ENCODE measurements at places on chromosomes 3 and 15.

DNA sequence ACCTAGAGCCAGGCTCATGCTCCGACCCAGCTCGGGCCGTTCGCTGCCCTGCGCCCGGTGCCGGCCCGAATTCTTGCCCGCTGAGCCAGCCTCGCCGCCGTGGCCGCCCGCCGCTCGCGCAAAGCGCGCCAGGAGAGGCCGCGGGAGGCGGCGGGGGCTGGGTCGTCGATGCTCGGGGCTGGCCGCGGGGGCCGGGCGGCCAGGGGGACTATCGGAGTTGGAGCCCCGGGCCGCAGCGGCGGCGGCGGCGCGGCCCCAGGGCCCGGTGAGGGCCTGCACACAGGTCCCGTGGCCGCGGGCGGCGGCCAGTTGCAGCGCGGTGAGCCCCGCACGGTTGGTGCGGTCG lies 1.1 kb downstream of the ANKRD63 start:
- no peak for DNase-seq

GRCh38 chr15:65663521-65663920 lies 41.8 kb downstream of the SLC24A1 start:
- no peak for DNase-seq

- no peak for DNase-seq
Observed at GRCh38 chr3:108185536-108185935, 36.7 kb downstream of the IFT57 start.

DNA sequence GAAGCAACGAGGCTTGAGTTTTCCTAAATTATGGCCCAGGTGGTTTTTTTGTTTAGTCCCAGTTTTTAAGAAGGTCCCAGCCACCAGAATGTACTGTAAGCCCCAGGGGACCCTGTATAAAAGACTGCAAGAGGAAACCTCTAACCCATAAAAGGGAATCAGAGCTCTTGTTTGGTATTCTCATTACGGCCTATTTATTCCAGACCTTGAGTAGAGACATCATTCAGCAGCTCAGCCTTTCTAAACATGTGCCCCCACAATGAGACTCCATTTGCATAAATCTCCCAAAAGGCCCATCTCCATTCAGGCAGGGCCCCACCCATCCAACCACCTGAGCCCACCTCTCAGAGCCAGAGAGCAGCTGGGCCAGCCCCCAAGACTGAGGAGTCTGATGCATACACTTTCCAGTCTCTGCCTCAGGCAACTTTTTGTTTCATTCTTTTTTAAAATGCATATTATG lies 25.7 kb downstream of the ZDHHC3 start:
- DNase-seq: no peak

- DNase-seq: no peak
Observed at GRCh38 chr3:35932995-35933394, 293.7 kb downstream of the ARPP21 start.

GRCh38 chr3:126351086-126351770 lies 6.0 kb downstream of the KLF15 start:
- no peak for DNase-seq

GRCh38 chr15:96870580-96870979 lies 540.1 kb downstream of the NR2F2 start:
- DNase-seq: no peak

DNA sequence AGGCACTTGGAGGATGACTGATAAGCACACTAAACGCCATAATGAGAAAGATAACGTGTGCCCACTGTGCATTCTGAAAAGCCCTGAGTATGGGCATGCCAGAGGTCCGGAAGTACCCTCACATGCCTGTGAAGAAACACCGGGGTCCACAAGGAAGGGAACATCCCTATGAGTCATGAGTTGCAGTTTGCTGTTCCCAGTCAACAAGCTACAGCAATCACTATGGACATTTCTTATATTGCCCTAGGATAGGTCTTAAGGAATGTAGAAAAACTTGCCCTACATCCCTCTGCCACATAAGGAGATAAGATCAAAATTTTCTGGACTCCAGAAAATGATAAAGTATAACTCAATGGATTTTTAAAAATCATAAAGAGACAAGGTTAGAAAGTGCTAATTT lies 9.9 kb downstream of the MB21D2 start:
- no peak for DNase-seq

GRCh38 chr3:16836505-16837237 lies 48.1 kb upstream of the PLCL2 start:
- no peak for DNase-seq

All from activated CD8-positive, alpha-beta memory T cell treated with anti-CD3 and anti-CD28 coated beads for 4 hours (primary cell).